Thoracic aorta (tissue), 2 donors: ENCODE measurements at places on chromosomes 3 and 15. TPM values are rescaled to one million over a fixed set of nuclear protein-coding genes. Genes with fewer than 3 reads are reported as not detected.

GRCh38 chr15:45611305-45611704 is 23.5 kb upstream of the SQOR start:
- peaks cover 4% of the 10 kb centered on the region for H3K36me3 ChIP-seq
- H3K4me1 ChIP-seq = no peaks in the 10 kb centered on the region
- no peak for DNase-seq
- H3K4me3 ChIP-seq = no peak overlapping the region

DNA sequence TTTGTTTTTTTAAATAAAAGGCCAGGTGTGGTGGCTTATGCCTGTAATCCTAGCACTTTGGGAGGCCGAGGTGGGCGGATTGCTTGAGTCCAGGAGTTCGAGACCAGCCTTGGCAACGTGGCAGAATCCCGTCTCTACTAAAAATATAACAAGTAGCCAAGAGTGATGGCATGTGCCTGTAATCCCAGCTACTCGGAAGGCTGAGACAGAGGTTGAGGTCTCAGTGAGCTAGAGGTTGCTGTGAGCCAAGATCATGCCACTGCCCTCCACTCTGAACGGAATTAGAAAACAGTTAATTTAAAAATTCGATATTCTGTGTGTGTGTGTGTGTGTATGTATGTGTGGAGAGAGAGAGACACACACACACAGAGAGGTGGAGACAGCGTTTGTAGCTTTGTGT is 58.8 kb downstream of the TCF12 start:
- no peaks in the 10 kb centered on the region for H3K36me3 ChIP-seq
- H3K27me3 ChIP-seq = no peaks in the 10 kb centered on the region
- no peak for DNase-seq

The GNAT1 gene
- total RNA-seq = 0.54 TPM

GRCh38 chr3:17116007-17116600 is 231.3 kb downstream of the PLCL2 start:
- H3K4me3 ChIP-seq = no peak overlapping the region
- H3K27me3 ChIP-seq = no peaks in the 10 kb centered on the region
- DNase-seq = no peak
- no peak overlapping the region for H3K27ac ChIP-seq

The TMEM158 gene
- total RNA-seq = 2.2 TPM

DNA sequence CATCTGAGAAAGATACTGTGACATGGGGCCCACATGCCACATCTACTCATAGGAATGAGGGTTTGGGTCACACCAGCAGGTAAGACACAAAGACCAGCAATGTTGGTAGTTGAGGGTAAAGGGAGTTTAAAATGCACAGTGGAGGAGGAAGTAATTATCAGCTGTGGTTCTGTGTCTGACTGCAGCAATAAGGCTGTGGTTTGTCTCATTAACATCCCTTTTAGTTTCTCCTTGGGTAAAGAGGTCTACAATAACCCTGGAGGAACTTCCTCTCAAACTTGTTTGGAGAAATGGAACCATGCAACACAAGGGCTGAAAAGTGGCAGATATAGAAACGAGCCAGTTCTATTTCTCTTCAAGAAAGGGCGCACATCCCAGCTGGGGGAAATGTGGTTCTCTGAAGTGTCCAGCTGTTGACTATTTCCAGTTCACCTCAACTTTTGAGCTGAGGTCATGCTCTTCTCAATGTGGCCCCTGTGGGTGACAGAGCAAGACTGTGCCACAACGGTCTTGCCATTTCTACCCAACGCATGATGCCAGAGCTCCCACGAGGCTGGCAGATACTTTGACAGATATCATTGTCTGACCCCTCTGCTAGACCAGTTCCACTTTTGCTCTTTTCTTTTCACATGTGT is 234.3 kb downstream of the SQOR start:
- no peaks in the 10 kb centered on the region for H3K36me3 ChIP-seq
- DNase-seq = no peak
- no peaks in the 10 kb centered on the region for H3K27me3 ChIP-seq
